Thoracic aorta (tissue), 2 donors: ENCODE measurements at places on chromosomes 3 and 15. TPM values are rescaled to one million over a fixed set of nuclear protein-coding genes. Genes with fewer than 3 reads are reported as not detected.

- DNase-seq, result no peak
Observed at GRCh38 chr3:186882881-186883685, 40.6 kb downstream of the ADIPOQ start.

DNA sequence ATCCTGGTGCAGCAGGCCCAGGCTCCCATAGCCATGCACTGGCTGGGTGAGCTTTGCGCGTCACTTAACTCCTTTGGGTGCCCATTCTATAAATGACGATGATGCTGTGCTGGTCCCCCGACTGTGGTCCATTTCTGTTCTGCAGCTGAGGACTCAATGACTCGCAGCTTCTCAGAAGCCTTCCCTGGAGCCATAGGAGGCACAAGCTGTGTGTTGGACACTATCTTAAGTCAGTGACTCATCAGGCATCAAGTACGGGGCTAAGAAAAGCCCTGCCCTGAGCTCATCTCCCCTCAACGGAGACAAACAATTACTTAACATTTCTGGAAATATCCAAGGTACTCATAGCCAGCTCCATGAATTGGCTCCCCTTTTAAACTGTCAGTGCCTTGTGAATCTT lies 13.8 kb upstream of the MUSTN1 start:
- DNase-seq, result no peak

GRCh38 chr15:51062736-51063135 lies 32.0 kb downstream of the TNFAIP8L3 start:
- no peak for DNase-seq

GRCh38 chr15:73361337-73361736 lies 7.4 kb downstream of the HCN4 start:
- DNase-seq, result no peak

DNA sequence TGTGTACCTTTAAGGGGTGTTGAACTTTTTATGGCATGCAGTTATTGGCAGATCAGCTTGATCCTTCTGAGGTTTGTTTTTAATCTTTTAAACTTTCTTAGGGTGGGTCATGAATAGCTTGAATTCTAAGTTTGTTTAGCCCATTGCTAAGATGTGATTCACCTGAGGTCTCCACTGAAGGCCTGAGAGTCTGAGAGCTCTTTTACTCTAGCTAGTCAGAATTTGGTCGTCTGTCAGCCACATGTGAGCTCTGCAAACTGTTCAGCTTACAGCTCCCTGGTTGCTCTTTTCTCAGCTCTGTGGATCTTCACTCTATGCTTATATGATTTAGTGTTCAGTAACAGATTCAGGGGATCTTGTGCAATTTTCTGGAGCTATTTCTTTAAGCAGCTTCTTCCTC lies 161.3 kb downstream of the ABHD5 start:
- no peak for DNase-seq

DNA sequence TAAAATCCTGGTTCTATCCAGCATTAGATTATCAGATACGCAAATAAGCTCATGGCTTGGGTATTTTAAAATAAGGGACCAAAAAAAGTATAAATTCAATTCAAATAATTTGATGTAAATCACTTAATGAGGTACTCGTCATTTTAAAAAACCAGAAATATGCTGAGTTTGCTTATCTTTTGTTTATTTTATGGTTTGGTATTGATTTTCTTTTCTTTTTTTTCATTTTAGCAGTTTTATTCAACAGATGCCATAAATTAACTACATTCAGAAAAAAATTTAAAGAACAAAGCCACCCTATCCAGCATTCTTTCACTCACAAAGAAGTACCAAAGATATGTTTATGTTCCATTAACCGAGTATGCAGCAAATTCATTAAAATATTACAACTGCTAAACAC lies 22.6 kb downstream of the DENND4A start:
- DNase-seq, result no peak

ALDH1A2 gene
- 4.3 TPM for total RNA-seq

FRMD5 gene
- total RNA-seq, result 0.27 TPM

MASP1 gene
- 1.9 TPM for total RNA-seq
